ENCODE measurements at places on chromosomes 12 and 14. TPM values are rescaled to one million over a fixed set of nuclear protein-coding genes. Genes with fewer than 3 reads are reported as not detected.

GRCh38 chr14:29810682-29811081 is 117.0 kb downstream of the PRKD1 start:
- no peak for DNase-seq

KRT77 gene
- total RNA-seq: not detected

- DNase-seq: no peak
These were observed 47.8 kb downstream of the ERGIC2 start for GRCh38 chr12:29333178-29333577.

DNA sequence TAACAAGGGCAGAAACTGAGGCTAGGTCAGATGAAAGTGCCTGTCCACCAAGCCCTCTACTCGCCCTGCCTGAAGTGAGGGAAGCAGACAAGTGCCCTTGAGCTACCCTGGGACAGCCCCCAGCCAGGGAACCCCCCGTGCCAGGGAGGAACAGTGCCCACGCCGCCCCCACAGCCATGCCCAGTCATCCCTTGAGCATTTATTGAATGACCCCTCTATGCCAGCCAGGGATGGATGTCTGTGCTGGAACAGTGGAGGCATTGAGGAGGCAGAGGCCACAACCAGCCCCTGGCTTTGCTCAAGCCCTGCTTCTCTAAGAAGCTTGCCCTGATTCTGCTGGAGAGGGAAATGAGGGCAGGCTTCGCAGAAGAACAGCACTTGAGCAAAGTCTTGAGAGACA is 3.7 kb upstream of the AQP6 start:
- no peak for DNase-seq

Measured in activated CD4-positive, alpha-beta T cell treated with anti-CD3 and anti-CD28 coated beads, Interleukin-2, amount 10 ng/mL, durations not matched to agents 24 days and 14 days (primary cell).